Fibroblast of pulmonary artery (primary cell): ENCODE measurements at places on chromosomes 5 and 9.

DNA sequence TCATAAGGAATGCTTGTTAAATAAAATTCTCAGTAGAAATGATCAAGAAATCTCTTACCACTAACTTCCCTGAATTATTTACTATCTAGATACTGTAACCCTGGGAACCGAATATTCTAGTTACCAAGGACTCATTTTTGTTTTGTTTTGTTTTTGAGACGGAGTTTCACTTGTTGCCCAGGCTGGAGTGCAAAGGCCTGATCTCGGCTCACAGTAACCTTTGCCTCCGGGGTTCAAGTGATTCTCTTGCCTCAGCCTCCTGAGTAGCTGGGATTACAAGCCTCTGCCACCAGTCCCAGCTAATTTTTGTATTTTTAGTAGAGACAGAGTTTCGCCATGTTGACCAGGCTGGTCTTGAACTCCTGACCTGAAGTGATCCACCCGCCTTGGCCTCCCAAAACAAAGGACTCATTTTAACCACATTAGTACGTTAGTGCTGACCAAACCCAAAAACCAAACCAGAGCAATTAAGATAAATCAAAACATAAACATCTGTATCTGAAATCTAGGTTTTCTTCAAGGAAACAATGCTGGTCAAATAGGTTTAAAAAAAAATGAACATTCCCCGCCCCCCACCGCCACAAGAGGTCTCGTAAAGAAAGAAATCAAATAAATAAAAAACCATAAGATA is 3.7 kb downstream of the TXN start:
- DNase-seq: peak; percentile 25

- no peak for DNase-seq
These were observed 40.9 kb downstream of the NMUR2 start for GRCh38 chr5:152364172-152364571.

DNA sequence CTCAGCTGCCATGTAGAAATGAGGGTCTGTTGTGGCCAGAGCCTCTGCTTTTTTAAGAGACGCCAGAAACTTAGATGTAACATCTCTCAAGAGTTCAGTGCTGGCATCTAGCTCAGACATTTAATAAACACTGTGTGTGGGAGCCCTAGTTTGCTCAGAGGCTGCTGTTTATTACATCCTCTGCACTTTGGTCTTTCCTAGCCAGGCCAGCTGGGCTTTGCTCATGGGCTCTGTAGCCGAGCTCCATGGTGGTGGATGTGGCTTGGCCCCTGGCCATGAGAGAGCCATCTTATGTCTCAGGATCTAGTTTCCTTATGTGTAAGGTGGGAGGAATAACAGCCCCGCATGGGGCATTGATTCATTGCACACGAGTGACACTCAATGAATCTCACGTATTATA is 30.0 kb downstream of the ARHGEF37 start:
- peak; percentile 61 for DNase-seq

DNA sequence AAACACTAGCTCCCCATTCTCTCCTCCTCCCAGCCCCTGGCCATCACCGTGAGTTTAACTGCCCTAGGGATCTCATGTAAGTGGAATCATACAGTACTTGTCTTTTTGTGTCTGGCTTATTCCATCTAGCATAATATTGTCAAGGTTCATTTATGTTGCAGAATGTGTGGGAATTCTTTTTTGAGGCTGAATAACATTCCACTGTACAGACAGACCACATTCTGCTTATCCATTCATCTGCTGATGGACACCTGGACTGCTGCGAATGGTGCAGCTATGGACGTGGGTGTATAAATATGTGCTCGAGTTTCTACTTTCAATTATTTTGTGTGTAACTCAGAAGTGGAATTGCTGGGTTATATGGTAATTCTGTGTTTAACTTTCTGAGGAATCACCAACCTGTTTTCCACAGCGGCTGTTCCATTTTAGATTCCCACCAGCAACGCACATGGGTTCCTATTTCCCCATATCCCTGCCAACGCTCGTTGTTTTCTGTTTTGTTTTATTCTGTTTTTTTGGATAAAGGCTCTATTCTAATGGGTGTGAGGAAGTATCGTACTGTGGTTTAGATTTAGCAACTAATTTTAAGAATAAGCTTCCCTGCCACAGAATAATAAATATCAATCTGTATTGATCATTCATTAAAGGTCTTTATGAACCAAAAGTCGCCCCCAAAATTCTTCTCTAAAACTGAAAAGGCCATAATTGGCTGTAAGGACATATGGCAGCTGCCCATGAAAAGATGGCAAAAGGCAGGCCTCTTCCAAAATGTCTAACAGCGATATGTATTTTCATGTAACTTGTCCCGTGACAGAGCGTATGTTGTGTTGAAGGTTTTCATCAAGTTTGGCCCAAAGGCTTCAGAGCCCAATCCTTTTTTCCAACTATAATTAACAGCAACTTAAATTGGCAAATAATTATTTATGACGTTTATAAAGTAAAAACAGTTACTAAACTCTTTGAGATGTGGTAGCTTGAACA is 70.3 kb downstream of the DAP start:
- no peak for DNase-seq

GRCh38 chr9:135320943-135321342 is 158.6 kb upstream of the PPP1R26 start:
- no peak for DNase-seq

- no peak for DNase-seq
These were observed 270.3 kb upstream of the IZUMO3 start for GRCh38 chr9:24816006-24816405.

DNA sequence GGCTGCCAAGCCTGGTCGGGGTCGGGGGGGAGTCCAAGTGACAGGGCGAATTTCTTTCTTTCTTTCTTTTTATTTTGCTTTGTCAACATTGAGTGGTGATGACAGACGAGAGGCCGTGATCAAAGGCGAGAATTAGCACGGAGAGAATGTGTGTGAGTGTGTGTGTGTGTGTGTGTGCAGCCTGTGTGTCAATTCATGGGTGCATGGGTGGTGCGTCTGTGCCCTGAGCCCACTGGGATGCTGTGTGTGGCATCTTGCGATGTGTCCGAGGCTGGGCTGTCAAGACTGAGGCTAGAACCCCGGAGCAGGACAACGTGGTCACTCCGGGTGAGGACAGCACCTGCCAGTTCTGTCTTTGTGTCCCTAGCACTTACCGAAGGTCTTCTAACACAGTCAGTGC is 4.7 kb upstream of the FIBCD1 start:
- DNase-seq: no peak

DNA sequence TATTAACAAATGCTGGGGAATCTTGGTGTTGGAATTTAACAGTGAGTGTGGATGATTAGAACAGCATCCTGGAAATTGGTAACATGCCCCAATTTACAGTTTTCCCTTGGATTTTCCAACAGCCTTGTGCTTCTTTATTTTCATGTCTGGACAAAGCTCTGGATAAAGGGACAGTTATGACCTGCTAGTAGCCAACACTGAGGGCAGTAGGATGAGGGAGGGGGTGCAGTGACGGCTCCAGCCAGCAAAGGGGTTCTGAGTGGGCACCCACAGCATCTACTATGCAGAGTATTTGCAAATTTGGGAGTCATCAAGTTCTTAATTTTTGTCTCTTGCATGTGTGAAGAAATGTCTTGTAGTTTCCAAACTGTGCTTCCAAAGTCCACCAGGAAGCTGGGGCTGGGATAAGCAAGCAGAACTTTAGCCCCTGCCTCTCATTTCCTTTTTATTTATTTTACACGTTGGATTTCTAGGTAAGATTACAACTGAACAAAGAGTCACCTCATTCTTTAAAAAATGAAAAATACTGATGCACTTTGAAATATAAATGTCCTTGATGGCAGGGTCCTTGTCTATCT is 63.0 kb upstream of the SELENOP start:
- no peak for DNase-seq

DNA sequence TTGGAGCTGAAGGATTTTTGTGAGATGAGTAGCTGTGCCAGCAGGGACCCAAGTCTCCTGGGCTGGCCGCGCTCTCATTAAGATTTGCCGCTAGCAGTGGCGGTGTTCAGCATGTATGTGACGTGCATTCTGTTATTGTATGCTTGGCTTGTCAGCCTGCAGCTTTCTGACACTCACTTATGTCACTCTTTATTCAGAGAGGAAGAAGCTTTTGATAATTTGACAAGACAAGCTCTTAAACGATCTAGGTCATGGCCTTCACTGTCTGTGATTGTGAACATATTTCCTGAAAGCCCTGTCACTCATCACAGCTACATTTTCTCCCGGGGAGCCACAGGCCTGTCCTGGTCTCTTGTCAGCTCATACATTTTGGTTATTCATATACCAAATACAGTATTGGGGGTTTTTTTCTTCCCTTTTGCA is 98.2 kb upstream of the GRHPR start:
- no peak for DNase-seq

DNA sequence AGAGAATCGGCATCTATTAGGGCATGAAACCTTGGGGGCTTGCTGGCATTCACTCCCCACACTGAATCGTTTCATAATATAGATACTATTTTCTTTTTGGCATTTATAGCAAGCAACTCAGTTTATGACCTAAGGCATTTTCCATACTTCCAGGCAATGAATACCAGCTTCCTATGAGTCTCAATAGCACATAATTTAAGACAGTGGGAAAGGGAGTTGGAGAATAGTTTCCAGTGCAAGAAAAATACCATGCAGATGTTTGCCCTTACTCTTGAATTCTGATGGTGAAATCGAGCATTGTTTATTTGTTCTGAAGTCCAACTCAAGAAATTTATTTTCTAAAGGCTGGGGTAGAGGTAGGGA is 175.8 kb upstream of the KLF9 start:
- DNase-seq: peak; percentile 77

- DNase-seq: peak; percentile 61
These were observed 81.2 kb upstream of the TRIM32 start for GRCh38 chr9:116605904-116606341.

DNA sequence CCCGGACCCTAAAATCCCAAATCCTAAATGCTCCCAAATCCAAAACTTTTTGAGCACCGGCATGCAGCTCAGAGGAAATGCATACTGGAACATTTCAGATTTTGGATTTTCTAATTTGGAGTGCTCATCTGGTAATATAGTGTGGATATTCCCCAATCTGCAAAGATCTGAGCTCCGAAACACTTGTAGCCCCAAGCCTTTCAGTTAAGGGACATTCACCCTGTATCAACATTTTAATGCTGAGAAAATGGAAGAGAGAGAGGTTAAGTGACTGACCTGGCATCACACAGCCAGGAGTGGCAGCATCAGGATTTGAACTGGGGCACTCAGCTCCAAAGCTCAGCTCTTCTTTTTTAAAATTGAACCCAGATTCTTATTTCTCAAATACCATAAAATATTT is 30.7 kb downstream of the QRFP start:
- DNase-seq: no peak

DNA sequence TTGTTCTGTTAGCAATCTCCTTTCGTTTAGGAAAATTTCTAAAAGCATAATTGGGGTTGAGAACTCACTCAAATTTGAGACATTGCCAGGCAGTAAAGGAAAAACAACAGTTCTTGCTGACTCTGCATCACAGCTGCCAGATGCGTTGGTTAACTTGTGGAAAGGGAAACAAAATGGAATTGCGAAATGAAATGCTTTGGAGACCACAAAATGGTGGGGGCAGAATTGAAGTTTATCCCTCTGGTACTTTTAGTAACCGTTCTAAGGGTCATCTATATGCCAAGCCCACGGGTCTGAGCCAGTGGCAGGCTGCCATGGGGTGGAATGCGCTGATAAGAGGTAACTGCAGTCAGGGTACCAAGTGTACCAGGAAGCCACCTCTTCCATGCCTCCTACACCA is 28.6 kb upstream of the SELENOP start:
- peak; percentile 93 for DNase-seq

- DNase-seq: no peak
These were observed 5.5 kb downstream of the PCYOX1L start for GRCh38 chr5:149363358-149363757.

GRCh38 chr9:125189011-125189360 is 617 bp downstream of the PPP6C start:
- no peak for DNase-seq

DNA sequence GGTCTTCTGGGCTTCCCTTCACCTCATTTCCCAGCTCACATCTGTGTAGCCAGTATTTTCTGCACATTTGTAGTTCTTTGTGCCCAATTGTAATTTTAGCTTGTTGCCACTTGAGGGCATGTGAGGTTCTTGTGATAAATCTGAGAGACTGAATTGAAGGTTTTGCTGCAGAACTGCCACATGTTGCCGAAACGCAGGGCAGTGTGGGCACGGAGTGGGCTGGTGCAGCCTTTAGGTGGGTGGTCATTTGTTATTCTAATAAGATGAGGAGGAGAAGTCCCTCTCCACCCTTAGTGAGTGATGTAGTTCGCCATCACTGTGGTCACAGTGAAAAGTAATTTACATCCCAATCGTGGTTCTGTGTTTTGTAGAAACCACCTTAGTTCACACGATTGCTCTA is 21.2 kb downstream of the OTULIN start:
- DNase-seq: peak; percentile 74

DNA sequence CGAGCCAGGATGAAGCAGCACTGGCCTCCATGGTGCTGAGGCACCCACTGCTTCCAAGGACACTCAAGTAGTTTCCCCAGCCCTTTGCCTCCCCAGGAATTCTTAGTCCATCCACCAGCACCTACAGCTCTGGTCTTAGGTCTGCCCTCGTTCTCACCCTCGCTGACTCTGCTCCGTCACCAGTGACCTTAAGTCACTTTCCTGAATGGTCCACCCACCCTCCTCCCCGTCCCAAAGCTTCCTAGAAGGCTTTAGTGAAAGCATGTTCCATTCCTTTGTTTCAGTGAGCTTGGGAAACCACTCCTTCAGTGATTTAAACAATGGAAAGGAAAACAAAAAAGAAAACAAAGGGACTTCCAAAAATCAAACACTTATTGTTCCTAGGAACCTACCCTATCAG is 54.6 kb upstream of the MAP3K1 start:
- peak; percentile 43 for DNase-seq

GRCh38 chr5:143717400-143717799 is 94.6 kb upstream of the HMHB1 start:
- DNase-seq: peak; percentile 92

- no peak for DNase-seq
These were observed 3.8 kb downstream of the MTMR12 start for GRCh38 chr5:32308946-32309345.
